Posterior vena cava (tissue), 2 donors: ENCODE measurements at places on chromosomes 7 and 10.

DNA sequence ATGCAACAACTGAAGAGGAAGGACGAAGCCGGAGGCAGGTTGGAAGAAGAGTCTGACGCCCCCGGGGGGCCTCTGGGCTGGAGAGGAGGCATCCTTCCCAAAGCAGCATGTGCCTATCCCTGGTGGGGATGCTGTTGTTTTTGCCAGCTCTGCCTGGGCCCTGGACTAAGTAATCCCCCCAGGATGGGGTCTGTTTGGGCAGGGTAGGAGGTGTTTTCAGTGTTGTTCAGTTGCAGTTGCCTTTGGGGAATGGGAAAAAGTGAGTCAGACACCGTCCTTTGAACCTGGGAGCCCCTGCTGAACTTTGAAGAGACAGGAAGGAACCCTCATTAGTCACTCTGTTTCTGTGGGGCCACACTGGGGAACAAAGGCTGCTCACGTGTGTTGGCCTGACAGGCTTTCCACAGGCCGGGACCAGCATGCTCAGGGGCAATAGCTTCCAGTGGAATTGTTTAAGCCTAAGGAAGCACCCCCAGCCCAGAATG lies 35.2 kb upstream of the GDF10 start:
- peak; percentile 59 for DNase-seq

- no peak for DNase-seq
Observed at GRCh38 chr10:30559180-30559579, 70.4 kb downstream of the LYZL2 start.

DNA sequence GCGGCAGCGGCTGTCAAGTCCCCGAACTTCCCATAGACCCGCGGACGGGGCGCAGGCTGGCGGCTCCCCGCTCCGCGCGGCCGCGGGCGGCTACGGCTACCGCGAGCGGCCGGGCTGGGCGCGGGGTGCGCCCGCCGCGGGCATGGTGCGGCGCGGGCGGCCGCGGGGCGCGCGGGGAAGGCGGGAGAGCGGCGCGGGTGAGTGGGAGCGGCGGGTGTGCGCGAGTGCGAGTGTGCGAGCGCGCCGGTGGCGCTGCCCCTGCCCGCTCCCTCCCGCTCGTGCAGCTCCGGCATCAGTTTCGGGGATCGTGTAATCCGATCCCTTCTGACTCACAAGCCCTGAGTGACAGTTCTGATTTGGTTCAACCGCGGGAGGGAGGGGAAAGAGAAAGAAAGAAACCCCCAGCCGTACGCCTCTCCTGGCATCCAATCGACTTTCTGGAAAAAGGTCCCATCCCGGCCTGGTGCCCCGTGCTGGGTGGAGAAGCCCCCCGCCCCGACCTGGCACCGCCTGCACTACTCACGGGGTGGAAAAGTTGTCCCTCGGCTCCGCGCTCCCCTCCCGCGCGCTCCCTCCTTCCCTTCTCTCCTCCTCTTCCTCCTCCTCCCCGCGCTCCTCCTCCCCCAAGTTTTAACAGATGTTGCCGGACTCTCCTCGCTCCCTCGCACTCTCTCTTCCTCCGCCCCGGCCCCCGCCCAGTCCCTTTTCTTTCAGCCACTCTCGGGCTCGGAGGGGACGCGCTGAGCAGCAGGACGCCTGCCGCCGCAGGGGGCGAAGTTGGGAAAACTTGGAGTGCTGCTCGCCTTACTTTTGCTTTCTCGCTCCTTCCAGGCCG lies at the start of gene GLI3:
Gene GLI3, minus strand, starts transcription at position 234 of the 835 bp plus-strand sequence. CDS start 13,956 bp downstream, outside the sequence.
- DNase-seq, result peak; percentile 96

- DNase-seq, result no peak
Observed at GRCh38 chr10:113099431-113100183, 149.6 kb downstream of the TCF7L2 start.

GRCh38 chr10:88651101-88651551 lies 13.1 kb upstream of the LIPF start:
- DNase-seq, result no peak

GRCh38 chr10:24722676-24723385 lies 856 bp downstream of the ARHGAP21 start:
- DNase-seq, result peak; percentile 90

DNA sequence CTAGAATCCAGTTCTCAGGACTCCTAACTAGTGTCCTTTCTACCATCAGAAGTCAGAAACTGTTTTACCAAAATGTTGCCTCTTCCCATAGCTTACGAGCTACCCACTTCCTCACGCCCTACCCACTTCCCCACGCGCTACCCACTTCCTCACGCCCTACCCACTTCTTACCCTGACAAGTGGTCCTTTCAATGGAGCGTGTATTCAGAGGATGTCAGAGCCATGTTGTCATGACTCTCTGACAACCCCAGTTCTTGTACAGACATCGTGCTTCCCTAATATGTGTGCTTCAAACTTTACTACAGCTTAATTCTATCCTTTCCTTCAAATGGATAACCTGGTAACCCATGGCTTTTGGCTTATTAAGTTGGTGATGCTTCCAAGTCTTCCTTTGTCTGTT lies 84.8 kb upstream of the PHF14 start:
- DNase-seq, result peak; percentile 44

GRCh38 chr10:74419958-74420375 lies 268.9 kb downstream of the ADK start:
- DNase-seq, result no peak

GRCh38 chr10:110220398-110220797 lies 13.0 kb downstream of the MXI1 start:
- no peak for DNase-seq

DNA sequence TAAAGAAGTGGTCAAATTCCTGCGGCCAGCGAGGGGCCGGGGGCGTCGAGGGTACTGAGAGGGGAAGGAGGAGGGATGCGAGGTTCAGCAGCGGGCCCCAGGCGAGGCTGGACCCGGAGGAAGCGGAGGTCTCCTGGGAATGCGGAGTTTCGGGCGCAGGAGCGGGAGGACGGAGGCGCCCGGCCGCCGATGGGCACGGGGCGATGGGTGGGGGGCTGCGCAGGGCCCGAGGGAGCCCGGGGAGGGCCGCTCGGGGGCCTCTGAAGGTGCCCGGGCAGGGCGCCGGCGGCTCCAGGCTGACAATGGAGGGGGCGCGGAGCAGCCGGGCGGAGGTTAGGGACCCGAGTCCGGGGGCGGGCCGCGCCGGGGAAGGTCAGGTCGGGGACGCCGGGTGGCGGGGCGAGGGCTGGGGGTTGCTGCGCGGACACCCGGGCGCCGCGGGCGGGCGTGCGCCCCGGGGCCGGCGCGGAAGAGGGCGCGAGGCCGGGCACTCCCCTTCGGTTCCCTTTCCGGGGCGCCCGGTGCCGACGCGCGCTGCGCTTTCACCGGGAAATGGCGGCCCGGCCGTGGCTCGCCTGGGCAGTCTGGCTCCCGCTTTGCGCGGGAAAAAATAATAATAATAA lies 683 bp downstream of the MACROH2A2 start:
- peak; percentile 81 for DNase-seq

DNA sequence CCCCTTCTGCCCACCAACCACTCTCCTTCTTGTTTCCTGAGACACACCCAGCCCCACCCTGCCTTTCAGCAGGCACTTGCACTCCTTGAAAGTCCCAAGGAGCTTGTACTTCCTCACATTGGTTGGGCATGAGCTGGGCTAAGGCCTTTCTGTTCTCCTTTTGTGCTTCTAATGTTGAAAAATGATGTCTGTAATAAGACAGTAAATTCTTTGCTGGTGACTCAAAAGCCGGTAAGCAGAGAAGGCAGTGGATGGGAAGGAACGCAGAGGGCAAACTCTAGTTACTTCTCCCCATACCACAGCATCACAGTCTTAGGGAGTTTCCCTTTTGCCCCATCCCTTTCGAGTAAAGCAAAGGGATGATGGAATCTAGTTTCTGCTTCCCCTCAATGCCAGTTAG lies 185.6 kb downstream of the PLXNA4 start:
- DNase-seq, result peak; percentile 58

GRCh38 chr10:77643795-77644468 lies 6.3 kb upstream of the KCNMA1 start:
- DNase-seq, result no peak

- no peak for DNase-seq
Observed at GRCh38 chr7:18995270-18995671, 122.2 kb downstream of the TWIST1 start.

DNA sequence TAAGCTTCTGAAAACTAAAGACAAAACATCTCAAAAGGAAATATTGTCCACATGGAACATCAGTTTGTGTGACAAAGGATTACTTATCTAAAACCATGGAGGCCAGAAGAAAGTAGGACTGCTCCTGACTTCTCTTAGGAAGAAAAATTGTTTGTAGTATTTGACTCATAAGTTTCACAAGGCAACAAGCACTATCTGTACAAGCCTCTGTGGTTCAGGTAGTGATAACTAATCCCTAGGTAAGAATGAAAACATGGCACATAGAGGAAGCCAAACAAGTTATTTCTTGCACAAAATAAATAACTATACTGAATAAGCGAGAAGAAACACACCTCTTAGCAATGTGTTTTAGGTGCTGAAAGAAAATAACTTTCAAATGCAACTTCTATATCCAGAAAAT lies 30.3 kb downstream of the TFPI2 start:
- DNase-seq, result no peak

DNA sequence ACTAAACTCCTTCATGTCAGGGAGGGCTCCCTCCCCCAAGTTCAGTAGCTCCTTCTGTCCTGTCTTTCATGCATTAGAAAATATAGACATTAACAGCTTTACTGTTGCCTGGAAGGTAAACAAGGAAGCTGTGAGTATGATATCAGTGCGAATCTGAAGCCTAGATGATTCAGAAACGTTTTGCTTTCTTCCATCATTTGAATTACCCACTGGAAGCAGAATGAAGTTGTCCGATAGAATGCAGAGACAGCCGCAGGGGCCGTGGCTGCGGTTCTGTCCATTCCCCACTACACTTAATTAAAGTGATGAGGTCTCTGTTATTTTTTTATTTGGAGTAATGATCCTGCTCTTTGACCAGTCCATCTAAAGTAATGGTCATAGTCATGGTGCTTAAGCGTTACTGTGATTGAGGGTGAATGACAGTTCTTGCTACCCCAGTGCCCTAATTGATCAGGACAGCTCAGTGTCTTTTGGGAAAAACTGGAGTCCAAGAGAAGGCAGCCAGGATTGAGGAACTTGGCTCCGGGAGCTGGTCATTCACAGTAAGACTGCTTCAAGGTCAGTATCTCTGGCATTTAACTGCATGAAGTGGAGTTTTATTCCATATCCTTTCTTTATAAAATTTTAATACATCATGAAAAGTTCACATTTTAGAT lies 69.9 kb downstream of the PTPRE start:
- no peak for DNase-seq

GRCh38 chr10:132881186-132881920 lies 61.0 kb downstream of the CFAP46 start:
- peak; percentile 68 for DNase-seq

GRCh38 chr7:17530244-17530643 lies 231.8 kb downstream of the AHR start:
- no peak for DNase-seq

DNA sequence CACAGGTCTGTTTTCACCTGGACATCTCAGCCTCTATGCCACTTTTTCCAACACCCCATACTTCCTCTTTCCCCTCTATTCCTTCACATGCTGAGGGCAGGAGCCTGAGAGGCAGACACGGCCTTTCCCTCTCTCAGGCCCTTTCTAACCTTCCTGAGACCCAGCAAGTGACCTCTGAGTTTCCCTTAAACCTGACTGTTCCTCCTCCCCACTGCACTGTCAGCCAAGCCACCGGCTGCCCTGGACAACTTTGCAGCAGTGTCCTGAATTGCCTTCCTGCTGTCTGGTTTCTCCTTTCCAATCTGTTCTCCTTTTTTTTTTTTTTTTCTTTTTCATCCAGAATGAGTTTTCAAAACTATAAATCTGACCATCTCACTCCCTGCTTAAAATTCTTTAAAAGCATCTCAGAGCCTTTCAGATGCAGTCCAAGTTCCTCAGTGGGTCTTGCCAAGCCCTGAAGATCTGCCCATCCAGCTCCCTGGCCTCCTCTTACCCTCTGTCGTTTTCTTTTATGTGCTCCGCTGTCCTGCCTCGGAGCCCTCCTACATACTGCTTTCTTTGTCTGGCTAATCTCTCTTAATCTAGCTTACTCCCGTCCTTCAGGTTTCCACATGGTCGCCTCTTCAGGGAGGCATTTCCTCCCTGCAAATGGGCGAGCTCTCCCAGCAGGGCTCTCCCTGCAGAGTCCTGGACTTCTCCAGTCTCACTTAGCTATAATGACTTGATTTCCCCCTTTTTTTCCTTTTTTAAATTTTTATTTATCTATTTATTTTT lies 30.5 kb downstream of the SLC13A4 start:
- no peak for DNase-seq

GRCh38 chr7:122743211-122743610 lies 40.5 kb upstream of the RNF148 start:
- DNase-seq, result no peak

DNA sequence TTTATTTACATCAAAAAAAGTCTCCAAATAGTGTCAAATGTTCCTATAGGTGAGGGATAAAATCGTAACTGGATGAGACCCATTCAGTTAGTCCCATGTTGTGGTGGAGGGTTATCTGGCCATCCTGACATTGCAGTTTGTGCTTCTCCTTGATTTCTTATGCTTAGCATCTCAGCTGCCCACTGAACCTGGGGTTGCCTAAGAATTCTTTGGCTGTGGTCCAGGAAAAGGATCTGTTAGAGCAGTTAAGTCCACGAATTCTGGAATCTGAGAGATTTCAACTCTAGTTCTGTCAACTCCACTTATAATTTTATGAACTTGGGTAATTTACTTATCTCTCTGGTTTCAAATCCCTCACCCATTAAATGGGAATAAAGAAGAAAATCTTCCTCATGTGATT lies 1673.4 kb downstream of the REEP3 start:
- DNase-seq, result no peak

DNA sequence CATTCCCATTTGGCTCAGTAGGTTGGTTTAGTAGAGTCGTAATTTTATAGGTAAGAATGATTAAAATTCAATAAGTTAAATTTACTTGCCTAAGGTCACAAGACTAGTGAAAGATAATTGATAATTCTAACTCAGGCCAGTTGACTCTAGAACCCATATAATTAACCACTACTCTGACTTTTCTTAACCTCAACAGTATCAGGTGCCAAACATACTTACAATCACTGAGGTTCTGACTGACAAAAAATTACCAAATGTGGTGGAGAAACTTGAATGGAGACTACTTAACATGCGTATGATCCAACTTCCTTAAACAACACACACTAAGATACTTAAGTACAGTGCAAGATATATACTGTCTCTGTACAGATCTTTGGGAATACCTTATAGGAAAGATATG lies 667.3 kb upstream of the SORCS1 start:
- DNase-seq, result no peak

DNA sequence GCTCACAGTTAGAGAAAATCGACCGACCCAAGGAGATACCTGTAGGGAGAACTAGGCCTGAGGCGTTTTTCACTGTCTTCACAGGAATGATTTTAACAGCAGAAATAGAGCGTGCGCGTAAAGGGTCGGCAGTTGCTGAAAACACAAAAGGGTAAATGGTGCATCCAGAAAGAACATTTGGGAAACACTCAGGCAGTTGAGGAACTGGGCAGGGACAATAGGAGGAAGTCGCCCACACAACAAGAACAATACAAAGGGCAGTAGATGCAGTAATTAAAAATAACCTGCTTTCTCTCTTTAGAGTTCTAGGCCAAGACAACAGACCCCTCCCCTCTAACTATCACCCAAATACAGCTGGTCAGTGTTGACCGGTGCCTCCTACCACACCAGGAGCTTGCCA lies 126.6 kb downstream of the SORBS1 start:
- DNase-seq, result no peak
